ENCODE measurements at places on chromosomes 5 and 9. TPM values are rescaled to one million over a fixed set of nuclear protein-coding genes. Genes with fewer than 3 reads are reported as not detected.

GRCh38 chr5:31901807-31902530 is 263.0 kb downstream of the PDZD2 start:
- H3K4me3 ChIP-seq = no peak overlapping the region
- no peaks in the 10 kb centered on the region for H3K36me3 ChIP-seq
- H3K27ac ChIP-seq = no peak overlapping the region
- DNase-seq = no peak
- H3K27me3 ChIP-seq = no peaks in the 10 kb centered on the region
- H3K4me1 ChIP-seq = no peaks in the 10 kb centered on the region

PCDHB15 gene
- 1.3 TPM for total RNA-seq

- no peaks in the 10 kb centered on the region for H3K27me3 ChIP-seq
- H3K4me1 ChIP-seq = no peaks in the 10 kb centered on the region
- no peak overlapping the region for H3K4me3 ChIP-seq
- no peak for DNase-seq
Observed at GRCh38 chr9:118595719-118596305, 773.4 kb downstream of the BRINP1 start.

DNA sequence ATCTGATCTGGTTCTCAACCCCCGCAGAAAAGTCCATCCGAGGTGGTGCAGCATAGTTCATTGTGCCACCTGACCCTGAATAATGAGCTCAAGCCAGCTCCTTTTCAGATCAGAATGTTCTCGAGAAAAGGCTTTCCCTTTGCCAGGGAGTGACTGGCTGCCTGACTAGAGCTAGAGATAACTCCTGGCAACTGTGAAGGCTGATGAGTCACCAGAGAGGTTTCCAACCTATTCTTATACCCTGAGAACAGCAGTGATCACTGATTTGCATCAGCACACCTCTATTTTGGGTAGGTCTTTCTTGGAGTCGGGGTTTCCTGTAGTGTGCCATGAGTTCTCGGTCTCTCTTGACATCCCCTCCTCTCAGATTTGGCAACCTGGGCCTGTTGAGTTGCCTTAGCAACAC is 127.9 kb downstream of the PIK3R1 start:
- no peaks in the 10 kb centered on the region for H3K27me3 ChIP-seq
- H3K36me3 ChIP-seq = no peaks in the 10 kb centered on the region
- no peak overlapping the region for H3K4me3 ChIP-seq
- peaks cover 20% of the 10 kb centered on the region for H3K4me1 ChIP-seq
- no peak for DNase-seq

GABRB2 gene
- total RNA-seq = not detected

DNA sequence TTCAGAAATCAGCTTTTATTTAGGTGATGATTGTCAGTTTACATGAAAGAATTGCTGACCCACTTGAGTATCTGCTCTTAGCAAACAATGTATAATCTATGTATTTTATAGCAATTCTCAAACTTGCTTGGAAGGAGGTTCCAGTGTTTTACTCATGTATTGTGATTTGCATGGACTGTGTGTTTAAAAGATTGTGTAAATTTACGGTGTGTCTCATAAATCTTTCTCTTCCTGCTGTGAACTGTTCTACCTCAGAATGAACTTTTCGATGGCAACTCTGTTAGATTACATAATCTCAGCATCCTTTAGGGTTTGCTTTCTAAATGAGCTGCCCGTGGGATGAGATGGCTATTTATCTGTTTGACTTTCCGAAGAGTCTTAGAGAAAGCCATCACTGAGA is 122.5 kb downstream of the MEF2C start:
- H3K4me3 ChIP-seq = no peak overlapping the region
- H3K27me3 ChIP-seq = no peaks in the 10 kb centered on the region
- no peaks in the 10 kb centered on the region for H3K36me3 ChIP-seq
- H3K4me1 ChIP-seq = no peaks in the 10 kb centered on the region
- no peak overlapping the region for H3K27ac ChIP-seq

DNA sequence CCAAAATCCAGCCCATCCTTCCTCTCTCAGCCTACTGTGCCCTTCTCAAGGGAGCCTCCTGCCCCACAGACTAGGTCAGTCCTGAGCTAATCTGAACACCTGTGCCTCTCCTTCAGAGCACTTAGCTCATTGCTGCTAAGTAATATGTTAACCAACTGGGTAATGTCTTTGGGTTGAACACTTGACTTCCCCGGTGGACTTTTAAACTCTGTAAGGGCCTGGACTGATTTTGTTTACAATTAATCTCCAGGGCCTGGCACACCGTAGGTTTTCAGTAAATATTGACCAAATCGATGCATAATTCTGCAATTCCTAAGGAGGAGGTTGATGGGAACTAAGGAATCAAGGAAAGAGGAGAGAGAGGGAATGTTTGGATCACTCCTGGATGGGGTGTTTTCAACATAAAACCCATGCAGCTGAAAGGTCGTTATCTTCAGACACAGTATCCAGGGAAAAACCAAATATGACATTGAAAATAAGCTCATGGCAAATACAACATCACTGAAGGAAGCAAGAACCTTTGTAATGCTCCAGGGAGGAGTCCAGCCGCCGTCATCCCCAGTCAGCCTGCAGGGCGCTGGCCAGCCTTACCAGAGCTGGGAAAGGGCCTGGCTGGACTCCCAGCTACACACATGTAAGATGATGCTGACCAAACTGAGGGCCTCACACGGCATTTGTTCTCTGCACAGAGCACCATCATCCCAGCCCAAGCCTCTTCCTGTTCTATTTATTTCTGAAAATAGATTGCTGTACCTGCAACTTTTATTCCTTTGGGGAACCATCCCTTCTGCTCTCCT is 166.3 kb downstream of the C5orf15 start:
- H3K36me3 ChIP-seq = no peaks in the 10 kb centered on the region
- no peaks in the 10 kb centered on the region for H3K4me1 ChIP-seq
- no peak overlapping the region for H3K27ac ChIP-seq

GRCh38 chr5:132411304-132412013 is 41.9 kb downstream of the SLC22A5 start:
- peak overlapping the region; percentile 64 for H3K4me3 ChIP-seq
- H3K4me1 ChIP-seq = peaks cover 16% of the 10 kb centered on the region
- H3K36me3 ChIP-seq = no peaks in the 10 kb centered on the region
- peak overlapping the region; percentile 98 for H3K27ac ChIP-seq
- H3K27me3 ChIP-seq = no peaks in the 10 kb centered on the region

OR1L4 gene
- total RNA-seq = not detected

DNA sequence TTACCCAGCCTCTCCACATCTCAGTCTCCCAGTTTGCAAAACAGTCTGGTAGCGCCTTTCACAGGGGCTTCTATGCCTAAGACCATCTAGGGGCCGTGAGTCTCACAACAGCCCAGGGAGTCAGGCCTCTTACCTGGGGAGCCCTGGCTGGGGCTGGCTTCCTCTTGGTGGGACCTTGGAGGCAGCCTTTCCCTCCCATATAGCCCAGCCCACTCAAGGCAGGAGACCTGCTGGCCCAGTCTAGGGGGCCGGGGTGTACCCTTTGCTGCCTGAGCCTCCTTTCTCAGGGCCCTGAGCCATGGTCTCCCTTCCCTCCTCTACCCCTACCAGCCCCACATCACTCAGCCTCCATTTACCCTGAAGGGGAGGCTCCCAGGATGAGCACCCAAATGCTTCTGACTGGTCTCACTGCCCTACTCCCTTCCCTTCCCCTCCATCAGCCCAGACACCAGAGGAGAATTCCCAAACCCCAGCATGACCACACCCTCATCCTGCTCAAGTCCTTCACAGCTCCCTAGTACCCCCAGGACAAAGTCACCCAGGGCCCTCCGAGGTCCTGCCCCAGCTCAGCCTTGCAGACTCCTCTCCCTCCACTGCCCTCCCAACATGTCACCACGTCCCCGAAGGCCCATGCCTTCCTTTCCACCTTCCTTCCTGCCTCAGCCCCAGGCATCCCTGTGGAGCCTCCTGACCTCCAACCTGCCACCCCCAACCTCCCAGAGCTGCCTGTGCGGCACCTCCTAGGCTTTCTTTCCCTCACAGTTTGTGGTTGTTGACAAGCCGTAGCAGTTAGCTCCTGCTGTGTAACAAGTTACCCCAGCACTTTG is 55.3 kb downstream of the BARX1 start:
- H3K4me3 ChIP-seq = no peak overlapping the region
- no peak for DNase-seq
- no peaks in the 10 kb centered on the region for H3K36me3 ChIP-seq
- H3K4me1 ChIP-seq = no peaks in the 10 kb centered on the region
- no peaks in the 10 kb centered on the region for H3K27me3 ChIP-seq

GABBR2 gene
- total RNA-seq = not detected

DNA sequence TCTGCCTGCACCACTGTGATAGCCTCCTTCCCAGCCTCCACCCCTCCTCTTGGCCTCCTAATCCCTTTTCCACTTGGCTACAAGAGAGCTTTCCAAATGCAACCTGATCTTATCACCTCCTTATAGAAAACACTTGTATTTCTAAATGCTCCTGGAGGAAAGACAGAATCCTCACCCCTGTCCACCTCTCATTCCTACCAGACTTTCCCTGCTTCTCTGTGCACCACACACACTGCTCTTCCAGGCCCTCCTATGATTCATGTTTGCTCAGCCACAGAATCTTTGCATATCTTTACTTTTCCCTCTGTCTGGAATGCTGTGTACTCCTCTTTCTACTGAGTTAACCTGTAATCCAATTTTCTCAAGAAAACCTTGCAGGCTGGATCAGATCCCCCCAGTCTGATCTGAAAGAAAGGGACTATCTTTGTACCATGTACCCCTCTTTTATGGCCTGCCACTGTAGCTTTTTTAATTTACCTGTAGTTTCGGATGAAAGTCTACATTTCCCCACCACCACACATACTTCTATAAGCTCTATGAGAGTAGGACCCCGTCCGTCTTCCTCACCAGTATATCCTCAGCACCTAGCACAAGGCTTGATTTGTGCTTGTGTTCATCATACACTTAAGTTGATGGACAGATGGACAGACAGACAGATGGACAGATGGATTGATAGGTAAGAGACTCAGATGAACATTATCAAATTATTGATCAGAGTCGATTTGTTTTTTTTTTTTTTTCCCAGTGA is 95.3 kb downstream of the GALNT10 start:
- DNase-seq = no peak
- no peaks in the 10 kb centered on the region for H3K4me1 ChIP-seq
- H3K27me3 ChIP-seq = no peaks in the 10 kb centered on the region

GRCh38 chr5:115354246-115354645 is 57.8 kb upstream of the CCDC112 start:
- H3K27ac ChIP-seq = no peak overlapping the region
- no peaks in the 10 kb centered on the region for H3K36me3 ChIP-seq
- no peaks in the 10 kb centered on the region for H3K27me3 ChIP-seq
- H3K4me1 ChIP-seq = peaks cover 8% of the 10 kb centered on the region
- no peak overlapping the region for H3K4me3 ChIP-seq
- no peak for DNase-seq

GRCh38 chr5:66477596-66477995 is 118.6 kb upstream of the MAST4 start:
- no peak overlapping the region for H3K4me3 ChIP-seq
- H3K36me3 ChIP-seq = no peaks in the 10 kb centered on the region
- H3K27me3 ChIP-seq = no peaks in the 10 kb centered on the region

DNA sequence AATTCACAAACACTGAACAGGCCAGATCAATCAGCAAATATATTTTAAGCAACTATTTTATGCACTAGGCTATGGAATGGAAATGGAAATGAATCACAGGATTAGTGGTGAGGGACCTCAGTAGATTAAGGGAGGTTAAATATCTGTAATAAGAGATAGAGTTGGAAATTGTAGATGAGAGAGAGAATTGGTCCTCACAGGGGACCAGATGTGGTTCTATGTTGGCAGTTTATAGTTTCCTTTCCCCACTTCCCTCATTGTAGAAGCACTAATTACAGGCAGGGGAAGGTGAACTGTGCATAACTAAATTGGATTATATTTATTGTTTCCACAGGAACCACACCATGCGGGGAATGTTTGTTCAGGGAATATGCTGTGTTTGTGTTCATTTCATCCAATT is 496.2 kb downstream of the ARHGEF28 start:
- no peaks in the 10 kb centered on the region for H3K27me3 ChIP-seq
- H3K36me3 ChIP-seq = no peaks in the 10 kb centered on the region
- no peak overlapping the region for H3K27ac ChIP-seq
- H3K4me1 ChIP-seq = no peaks in the 10 kb centered on the region

- H3K27ac ChIP-seq = no peak overlapping the region
- no peak for DNase-seq
- no peaks in the 10 kb centered on the region for H3K27me3 ChIP-seq
- no peak overlapping the region for H3K4me3 ChIP-seq
- no peaks in the 10 kb centered on the region for H3K36me3 ChIP-seq
- no peaks in the 10 kb centered on the region for H3K4me1 ChIP-seq
Observed at GRCh38 chr5:158538506-158539074, 561.1 kb downstream of the EBF1 start.

SV2C gene
- under 0.01 TPM for total RNA-seq

- no peak for DNase-seq
- H3K27me3 ChIP-seq = no peaks in the 10 kb centered on the region
- H3K27ac ChIP-seq = no peak overlapping the region
- H3K36me3 ChIP-seq = no peaks in the 10 kb centered on the region
Observed at GRCh38 chr5:143533475-143533874, 130.0 kb upstream of the NR3C1 start.

ORM1 gene
- 0.41 TPM for total RNA-seq

GRCh38 chr5:142385194-142385593 is 60.4 kb upstream of the SPRY4 start:
- H3K27me3 ChIP-seq = no peaks in the 10 kb centered on the region
- peaks cover 8% of the 10 kb centered on the region for H3K4me1 ChIP-seq
- DNase-seq = no peak
- no peak overlapping the region for H3K27ac ChIP-seq
